ENCODE measurements at places on chromosomes 2 and 18. TPM values are rescaled to one million over a fixed set of nuclear protein-coding genes. Genes with fewer than 3 reads are reported as not detected.
A peak's percentile ranks its signal among the peaks of the same experiment; 100 is the strongest.

Gene ATP8B1
- not detected for total RNA-seq

Gene PCARE
- total RNA-seq = not detected

GRCh38 chr2:229910832-229911412 lies 10.9 kb downstream of the TRIP12 start:
- DNase-seq = peak; percentile 11

- no peak for DNase-seq
Observed at GRCh38 chr2:196379600-196379999, 208.2 kb upstream of the STK17B start.
